ENCODE measurements at places on chromosomes 4 and X.

DNA sequence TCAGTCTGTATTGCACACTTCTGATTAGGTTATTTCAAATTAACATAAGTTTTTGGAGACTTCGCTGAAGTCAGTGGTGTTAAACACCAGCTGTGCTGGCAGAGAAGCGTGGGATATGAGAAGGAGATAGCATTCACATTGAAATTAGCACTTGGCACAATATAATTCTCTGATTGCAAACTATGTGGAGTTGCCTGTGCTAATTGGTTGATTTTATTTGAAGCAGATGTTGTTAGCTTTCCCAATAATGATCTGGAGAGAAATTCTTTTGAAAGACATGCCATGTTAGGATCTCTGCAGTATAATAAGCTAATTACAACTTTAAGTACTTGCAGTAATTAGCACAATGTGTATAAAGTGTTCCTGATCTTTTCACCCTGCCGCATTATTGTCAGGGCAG is 367.4 kb upstream of the ARX start:
- DNase-seq: no peak

- DNase-seq: no peak
These were observed 176.9 kb upstream of the PRPS2 start for GRCh38 chrX:12614266-12614665.

GRCh38 chr4:168183717-168184571 is 91.6 kb downstream of the ANXA10 start:
- no peak for DNase-seq

DNA sequence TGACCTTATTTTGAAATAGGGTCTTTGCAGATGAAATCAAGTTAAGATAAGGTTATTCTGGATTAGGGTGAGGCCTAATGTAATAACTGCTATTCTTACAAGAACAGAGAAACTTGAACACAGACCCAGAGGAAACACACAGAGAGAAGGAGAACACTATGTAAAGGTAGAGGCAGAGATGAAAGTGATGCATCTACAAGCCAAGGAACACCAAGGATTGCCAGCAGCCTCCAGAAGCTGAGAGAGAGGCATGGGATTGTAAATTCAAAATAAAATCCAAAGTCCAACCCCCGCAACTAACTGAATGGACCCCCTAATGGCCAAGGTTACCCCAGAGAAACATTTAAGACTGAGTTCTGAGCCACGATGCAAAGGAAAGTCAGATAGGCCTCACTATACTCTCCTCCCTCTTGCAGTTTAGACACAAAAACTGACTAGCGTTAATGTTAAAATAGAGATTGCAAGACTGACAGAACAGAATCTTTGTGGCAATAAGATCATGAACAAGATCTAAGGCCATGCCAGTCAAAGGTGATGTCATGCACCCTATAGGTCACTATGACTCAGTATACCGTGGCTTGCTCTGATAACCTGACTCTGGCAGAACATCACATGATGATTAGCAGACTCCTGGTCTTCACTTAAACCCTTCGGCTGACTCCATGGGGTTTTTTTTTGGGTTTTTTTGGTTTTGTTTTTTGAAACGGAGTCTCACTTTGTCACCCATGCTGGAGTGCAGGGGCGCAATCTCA is 42.9 kb downstream of the DDX60L start:
- DNase-seq: no peak

DNA sequence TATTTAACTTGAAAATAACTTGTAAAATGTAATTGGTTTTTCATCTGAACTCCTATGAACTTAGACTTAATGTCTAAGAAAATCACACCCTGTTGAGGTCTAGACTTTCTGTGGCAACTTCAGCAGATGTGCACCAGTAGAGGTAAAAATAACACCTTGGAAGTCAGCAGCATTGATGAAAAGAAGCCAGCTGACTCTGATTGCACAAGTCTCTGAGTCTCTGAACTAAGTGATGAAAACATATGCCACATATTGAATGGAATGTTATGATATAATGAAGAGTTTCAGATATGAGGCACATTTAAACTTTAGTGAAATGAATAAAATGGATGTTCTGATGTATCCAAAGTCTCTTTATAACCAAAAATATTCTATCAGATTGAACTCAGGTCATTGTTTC is 155.4 kb downstream of the GPM6A start:
- DNase-seq: no peak

Data from right forelimb (tissue), 1 donor.